ENCODE measurements at places on chromosomes 3 and 15. TPM values are rescaled to one million over a fixed set of nuclear protein-coding genes. Genes with fewer than 3 reads are reported as not detected.

GRCh38 chr15:100073982-100074381 is 267.8 kb downstream of the ADAMTS17 start:
- H3K27ac ChIP-seq = no peak overlapping the region
- H3K36me3 ChIP-seq = no peaks in the 10 kb centered on the region
- H3K4me3 ChIP-seq = no peak overlapping the region
- H3K4me1 ChIP-seq = no peaks in the 10 kb centered on the region
- DNase-seq = no peak

DNA sequence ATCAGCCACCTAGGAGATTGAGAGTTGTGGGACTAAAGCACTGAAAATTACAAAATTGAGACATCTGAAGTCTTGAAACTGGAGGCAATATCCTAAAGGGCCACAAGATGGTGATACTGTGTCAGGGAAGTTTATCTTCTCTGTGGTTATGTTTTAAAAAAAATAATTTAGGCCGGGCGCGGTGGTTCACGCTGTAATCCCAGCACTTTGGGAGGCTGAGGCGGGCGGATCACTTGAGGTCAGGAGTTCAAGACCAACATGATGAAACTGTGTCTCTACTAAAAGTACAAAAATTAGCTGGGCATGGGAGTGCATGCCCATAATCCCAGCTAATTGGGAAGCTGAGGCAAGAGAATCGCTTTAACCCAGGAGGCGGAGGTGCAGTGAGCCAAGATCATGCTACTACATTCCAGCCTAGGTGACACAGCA is 17.9 kb upstream of the NIT2 start:
- peaks cover 2% of the 10 kb centered on the region for H3K36me3 ChIP-seq
- DNase-seq = peak; percentile 53
- no peaks in the 10 kb centered on the region for H3K4me1 ChIP-seq
- H3K27ac ChIP-seq = no peak overlapping the region

DNA sequence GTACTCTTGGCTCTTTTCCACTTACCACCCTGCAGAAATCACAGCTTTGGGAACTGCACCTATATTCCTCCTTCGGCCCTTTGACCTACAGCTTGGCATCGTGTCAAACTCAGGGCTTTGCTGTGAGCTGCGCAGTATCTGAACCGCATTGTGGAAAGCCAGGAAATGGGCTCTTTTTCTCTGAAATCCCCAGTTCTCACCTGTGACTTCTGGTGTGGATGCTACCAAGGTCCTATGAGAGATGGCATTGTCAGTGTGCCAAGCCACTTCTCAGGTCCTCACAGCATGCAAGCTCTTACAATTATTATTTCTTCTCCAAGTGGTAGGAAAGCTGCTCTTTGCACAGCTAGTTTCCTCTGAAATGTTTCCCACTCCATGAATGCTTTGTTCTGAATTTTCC is 450.6 kb upstream of the TBL1XR1 start:
- DNase-seq = no peak
- H3K4me3 ChIP-seq = no peak overlapping the region
- no peaks in the 10 kb centered on the region for H3K27me3 ChIP-seq

DNA sequence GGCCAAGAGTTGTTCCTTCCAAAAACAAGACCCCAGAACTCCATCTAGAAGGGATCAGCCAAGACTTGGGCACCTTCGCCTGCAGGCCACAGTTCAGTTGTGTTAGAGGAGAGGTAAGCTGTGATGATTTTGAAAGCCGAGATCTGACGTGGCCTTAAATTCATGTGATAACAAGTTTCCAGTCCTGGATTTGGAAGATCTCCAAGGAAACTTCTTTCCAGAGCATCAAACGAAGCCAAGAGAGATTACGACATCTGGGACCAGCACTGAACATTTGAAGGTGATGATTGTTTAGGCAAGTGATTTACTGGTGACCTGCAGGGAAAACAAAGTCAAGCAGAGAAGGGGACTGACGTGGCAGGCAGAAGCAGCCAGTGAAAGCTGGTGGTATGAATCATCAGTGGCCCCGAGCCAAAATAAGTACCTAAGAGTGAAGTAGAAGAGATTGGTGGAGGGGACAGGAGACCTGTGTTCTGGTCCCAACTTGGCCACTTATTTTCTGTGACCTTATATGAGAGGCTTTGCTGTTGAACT is 339.0 kb upstream of the PROK2 start:
- no peaks in the 10 kb centered on the region for H3K36me3 ChIP-seq
- peaks cover 5% of the 10 kb centered on the region for H3K4me1 ChIP-seq
- no peak overlapping the region for H3K4me3 ChIP-seq
- no peaks in the 10 kb centered on the region for H3K27me3 ChIP-seq
- no peak overlapping the region for H3K27ac ChIP-seq

GRCh38 chr3:78985981-78986380 is 781.8 kb downstream of the ROBO1 start:
- no peaks in the 10 kb centered on the region for H3K4me1 ChIP-seq
- no peak for DNase-seq
- H3K36me3 ChIP-seq = no peaks in the 10 kb centered on the region
- no peak overlapping the region for H3K4me3 ChIP-seq

DNA sequence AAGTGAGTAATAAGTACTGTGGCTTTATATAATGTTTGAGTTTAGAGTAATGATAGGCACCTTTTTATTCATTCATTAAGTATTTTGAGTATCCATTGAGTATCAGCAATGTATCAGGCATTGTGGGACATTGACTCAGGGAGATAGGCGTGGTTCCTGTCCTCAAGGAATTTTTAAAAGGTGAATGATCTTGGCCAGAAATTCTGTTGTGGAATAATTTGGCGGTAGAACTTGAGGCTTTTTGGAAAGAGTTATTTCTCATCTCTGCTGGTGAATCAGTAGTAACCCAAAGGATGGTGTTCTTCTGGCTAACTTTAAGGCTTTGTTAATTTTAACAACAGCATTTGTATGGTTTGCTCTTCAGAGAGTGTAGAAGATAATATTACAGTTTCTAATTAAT is 2.0 kb downstream of the RAB7A start:
- no peaks in the 10 kb centered on the region for H3K27me3 ChIP-seq
- H3K36me3 ChIP-seq = peaks cover 2% of the 10 kb centered on the region
- peak overlapping the region; percentile 98 for H3K4me3 ChIP-seq

DNA sequence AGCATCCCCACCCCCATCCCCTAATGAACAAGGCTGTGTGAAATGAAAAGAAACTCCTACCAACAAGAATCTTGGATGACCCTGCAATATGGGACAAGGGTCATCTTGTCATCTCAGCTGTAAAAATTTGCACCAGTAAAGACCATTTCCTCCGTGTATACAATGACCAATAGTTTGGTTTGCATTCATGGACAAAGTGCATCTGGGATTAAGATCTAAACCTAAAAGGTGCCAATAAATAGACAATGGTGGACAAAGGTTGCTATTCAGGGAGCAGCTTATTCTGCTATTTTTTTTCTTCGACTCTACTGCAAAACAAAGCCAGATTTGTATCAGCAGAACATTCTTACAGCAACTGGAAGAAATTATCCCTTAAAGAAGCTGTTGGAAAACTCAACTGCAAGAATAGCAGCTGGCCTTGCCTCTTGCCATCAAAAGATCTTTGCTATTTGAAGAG is 8.0 kb downstream of the MGLL start:
- peaks cover 18% of the 10 kb centered on the region for H3K4me1 ChIP-seq
- no peak for DNase-seq
- no peak overlapping the region for H3K4me3 ChIP-seq
- no peaks in the 10 kb centered on the region for H3K27me3 ChIP-seq

GRCh38 chr15:70324001-70324974 is 226.6 kb upstream of the TLE3 start:
- H3K4me3 ChIP-seq = no peak overlapping the region
- peak overlapping the region; percentile 5 for H3K27ac ChIP-seq
- peaks cover 40% of the 10 kb centered on the region for H3K4me1 ChIP-seq
- peak; percentile 43 for DNase-seq
- no peaks in the 10 kb centered on the region for H3K27me3 ChIP-seq
- no peaks in the 10 kb centered on the region for H3K36me3 ChIP-seq

DNA sequence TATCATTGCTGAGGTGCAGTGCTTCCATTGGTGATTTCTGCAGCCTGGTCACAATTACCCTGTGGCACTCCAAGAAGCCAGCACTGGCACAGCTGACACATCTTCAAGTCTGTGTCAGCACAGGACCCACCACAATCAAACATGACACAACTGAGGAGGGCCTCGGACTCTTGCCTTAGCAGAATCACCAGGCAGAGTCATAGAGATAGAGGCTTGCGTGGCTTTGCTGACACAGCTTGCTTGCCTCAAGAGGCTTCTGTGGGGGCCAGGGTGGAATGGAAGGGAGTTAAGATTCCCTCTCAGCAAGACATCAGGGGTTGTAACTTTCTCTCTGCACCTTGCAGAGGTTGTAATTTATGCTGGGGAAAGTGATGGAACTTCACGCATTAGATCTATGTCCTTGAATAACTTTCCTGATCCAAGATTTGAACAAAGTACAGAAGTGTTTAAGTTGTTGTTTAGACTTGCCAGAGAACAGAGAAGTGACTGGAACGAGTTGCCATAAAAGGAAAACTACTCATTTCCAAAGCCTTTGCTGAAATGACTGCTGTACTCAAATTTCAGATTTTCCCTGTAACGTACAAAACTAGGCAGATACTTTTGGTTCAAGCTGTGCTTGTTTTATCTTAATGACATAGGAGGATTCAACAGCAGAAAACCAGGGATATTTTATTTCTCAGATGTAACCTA is 170.7 kb downstream of the DIPK2A start:
- H3K4me1 ChIP-seq = peaks cover 3% of the 10 kb centered on the region
- peak overlapping the region; percentile 6 for H3K27ac ChIP-seq
- no peak overlapping the region for H3K4me3 ChIP-seq
- H3K36me3 ChIP-seq = no peaks in the 10 kb centered on the region
- peak; percentile 60 for DNase-seq

- H3K27ac ChIP-seq = no peak overlapping the region
- no peak for DNase-seq
- H3K4me1 ChIP-seq = no peaks in the 10 kb centered on the region
Observed at GRCh38 chr3:82494977-82495489, 733.6 kb upstream of the GBE1 start.

DNA sequence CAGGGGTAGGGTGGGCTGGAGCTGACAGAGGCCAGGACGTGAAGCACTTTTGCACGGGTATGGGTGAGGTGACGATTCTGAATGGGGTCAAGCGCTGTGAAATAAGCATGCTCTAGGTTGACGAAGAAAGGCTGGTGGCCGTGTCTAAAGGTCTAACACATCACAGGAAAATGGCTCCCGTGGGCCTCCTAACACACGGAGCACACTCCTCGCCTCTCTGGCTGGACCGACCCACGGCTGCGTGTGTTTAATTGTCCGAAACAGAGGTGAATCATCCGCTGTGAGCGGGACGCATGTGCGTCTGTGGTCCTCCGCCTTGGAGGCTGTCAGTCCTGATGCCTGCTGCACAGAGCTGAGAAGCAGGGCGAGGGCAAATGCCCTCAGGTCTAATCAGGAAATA is 130.6 kb downstream of the NSMCE3 start:
- H3K27ac ChIP-seq = no peak overlapping the region
- H3K27me3 ChIP-seq = no peaks in the 10 kb centered on the region
- H3K4me3 ChIP-seq = no peak overlapping the region

The PYGO1 gene
- total RNA-seq = 10.1 TPM

The CD200 gene
- 0.17 TPM for total RNA-seq

The GPR15 gene
- total RNA-seq = not detected

The GPR149 gene
- not detected for total RNA-seq

The TMEM212 gene
- total RNA-seq = not detected

The SPSB4 gene
- not detected for total RNA-seq

The FAM107A gene
- total RNA-seq = under 0.01 TPM

The PLA2G4D gene
- not detected for total RNA-seq

The GLDN gene
- total RNA-seq = 50.7 TPM

The SUCNR1 gene
- total RNA-seq = under 0.01 TPM

The COL6A5 gene
- under 0.01 TPM for total RNA-seq

The KIF15 gene
- total RNA-seq = 3.8 TPM

The CCDC39 gene
- total RNA-seq = under 0.01 TPM

Measured in fibroblast of lung (primary cell).